ENCODE measurements at places on chromosomes 3 and 15.

DNA sequence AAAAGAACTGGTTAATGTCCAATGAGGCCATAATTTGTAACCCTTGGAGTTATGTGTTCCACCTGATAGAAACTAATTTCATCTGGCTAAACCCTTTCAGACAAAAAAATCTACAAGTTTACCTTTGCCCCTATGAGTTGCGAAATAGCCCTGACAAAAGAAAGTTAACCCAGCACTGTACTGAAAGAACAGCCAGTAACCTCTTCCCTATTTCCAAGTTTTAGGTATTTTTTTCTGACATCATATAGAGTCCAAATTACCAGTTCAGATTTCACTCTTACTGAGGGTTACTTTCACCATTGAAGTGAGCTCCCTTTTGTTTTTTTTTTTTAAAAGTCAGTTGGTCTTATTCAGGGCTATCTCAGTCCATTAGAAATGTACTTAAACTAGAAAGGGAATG is 42.8 kb upstream of the PTPRG start:
- no peak for DNase-seq

GRCh38 chr3:49415931-49416601 is 3.8 kb downstream of the TCTA start:
- DNase-seq, result peak; percentile 87

- DNase-seq, result no peak
Measured at GRCh38 chr3:51398595-51399310, 7.7 kb downstream of the RBM15B start.

DNA sequence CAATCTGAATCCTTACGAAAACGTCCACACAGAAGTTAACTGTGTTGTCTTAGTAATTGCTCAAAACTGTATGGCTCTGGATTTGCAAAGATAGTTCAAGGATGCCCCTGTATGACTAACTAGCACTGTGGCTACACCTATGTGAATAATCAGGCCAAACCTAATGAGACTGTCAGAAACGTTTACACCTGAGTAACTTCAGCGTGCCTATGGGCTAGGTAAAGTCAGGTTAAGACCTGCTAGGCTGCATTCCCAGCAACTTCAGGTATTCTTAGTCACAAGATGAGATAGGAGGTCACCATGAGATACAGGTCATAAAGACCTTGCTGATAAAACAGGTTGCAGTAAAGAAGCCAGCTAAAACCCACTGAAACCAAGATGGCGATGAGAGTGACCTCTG is 87.8 kb upstream of the PLXND1 start:
- DNase-seq, result no peak

DNA sequence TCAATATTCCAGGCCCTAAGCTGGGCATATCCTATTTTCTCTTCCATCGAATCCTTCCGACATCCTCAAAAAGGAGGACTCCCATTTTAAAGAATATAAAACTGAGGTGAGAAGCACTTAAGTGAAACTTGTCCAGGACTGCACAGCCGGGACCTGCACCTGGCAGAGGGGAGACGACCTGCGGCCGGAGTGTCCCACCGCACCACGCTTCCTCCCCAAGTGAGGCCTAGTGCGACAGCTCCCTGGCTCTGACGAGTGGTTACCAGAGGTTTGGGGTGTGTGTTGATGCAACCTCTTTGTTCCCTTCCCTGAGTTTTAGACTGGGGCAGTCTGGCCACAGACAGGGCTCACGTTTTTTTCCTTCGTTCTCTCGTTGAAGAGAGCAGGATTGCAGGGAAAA is 24.9 kb upstream of the ATP2B2 start:
- DNase-seq, result no peak

GRCh38 chr3:42730294-42730693 is 27.7 kb upstream of the HHATL start:
- no peak for DNase-seq

DNA sequence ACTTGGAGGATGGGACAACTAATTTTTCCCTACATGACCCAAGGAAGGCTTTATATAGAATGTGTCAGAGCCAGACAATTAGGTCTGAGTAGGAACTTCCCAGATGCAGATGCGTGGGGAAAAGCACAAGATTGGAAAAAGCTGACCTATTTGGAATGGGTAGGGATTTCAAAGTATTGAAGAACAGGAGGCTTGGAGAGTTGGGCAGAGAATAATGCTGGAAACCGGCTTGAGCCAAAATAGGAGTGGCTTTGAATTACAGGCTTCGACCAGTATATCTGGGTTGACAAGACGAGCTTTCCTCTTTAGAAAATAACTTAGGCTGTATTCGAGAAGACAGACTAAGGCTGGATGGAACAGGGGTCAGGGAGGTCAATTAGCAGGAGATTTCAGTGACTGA is 181.1 kb downstream of the GBE1 start:
- DNase-seq, result no peak

- peak; percentile 34 for DNase-seq
Measured at GRCh38 chr15:64681424-64682024, 93.9 kb downstream of the RBPMS2 start.

GRCh38 chr15:74951006-74951405 is 5.6 kb downstream of the RPP25 start:
- no peak for DNase-seq

DNA sequence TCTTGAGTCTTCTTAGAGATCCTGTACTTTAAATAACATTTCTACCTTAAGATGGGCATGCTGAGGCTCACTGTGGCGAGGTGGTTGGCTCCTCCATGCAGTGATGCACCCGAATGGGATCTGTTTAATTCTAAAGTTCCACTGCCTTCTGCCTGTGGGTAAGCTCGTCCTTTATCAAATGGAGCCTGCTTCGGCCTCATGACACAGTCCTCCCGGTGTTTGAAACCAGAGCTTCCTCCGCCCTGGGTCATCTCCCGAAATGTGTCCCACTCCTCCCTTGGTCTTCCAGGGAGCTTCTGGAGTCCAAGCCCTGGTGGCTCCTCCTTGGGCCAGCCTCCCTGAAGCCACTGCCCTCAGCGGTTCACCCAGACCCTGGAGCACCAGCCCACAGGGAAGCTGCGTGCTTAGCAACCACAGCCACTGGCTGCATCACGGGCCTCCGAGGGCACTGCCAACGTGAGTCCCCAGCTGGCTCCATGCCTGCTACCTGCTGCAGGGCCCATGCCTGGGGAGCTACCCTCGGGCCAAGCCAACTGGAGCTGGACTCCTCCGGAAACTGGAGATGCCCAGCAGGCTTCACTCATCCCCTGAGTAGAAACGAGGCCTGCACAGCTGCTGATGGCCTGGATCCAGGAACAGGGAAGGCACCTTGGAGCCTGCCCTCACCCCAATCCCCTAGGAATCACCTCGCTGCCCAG is 3.3 kb downstream of the RHCG start:
- no peak for DNase-seq

GRCh38 chr3:69961706-69962439 is 37.7 kb upstream of the SAMMSON start:
- DNase-seq, result no peak

GRCh38 chr3:14299767-14300166 is 102.6 kb upstream of the SLC6A6 start:
- DNase-seq, result no peak

DNA sequence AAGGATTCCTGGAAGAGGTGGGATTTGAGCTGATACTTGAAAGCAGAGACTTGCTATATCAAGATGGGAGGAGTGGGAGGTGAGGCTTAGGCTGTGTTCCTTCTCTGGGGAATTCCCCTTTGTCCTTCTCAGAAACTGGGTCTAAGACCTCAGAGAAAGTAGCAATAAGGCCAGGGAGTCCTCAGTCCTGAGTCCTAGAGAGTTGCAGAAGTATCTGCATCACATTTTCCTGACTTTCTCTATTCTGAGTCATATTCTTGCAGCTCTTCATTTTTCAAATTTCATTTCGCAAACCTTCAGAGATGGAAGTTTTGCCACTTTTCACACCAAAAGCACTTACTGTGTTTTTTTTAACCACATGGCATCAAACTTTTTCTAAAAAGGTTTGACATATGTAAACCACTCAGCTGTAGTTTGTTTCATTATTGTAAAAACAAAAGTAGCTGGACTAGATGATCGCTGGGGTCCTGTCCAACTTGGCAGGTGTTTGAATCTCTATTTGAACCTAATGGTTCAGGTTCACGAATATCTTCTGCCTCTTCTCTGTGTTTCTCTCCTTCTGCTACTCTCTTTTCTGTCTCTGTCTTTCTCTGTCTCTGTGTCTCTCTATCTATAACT is 21.3 kb downstream of the COLQ start:
- peak; percentile 3 for DNase-seq

DNA sequence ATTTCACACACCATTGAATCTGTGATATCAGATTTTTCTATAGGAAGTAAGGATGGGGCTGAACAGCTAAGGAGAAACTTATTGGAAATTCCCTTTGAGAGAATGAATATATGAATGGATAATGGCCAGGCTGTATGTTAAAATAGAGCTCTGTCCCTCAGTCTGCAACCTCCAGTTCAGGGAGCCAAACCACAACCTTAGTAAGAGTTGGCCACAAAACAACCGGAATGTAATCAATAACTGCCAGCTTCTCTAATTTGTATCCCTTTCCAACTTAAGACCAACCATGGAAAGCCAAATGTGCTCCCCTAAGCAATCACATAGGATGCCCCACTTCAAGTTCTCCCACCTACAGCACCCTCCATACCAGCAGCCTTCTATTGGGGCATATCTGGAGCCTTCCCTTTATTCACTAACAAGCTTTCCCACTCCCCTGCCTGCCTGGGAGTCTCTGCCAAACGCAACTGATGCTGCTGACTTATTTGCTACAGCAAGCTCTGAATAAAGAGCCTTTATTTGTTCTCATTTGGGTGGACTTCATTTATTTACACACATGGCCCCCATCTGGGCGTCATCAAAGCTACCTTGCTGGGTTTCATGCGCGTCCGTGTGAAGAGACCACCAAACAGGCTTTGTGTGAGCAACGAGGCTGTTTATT is 75.4 kb upstream of the LARS2 start:
- no peak for DNase-seq

DNA sequence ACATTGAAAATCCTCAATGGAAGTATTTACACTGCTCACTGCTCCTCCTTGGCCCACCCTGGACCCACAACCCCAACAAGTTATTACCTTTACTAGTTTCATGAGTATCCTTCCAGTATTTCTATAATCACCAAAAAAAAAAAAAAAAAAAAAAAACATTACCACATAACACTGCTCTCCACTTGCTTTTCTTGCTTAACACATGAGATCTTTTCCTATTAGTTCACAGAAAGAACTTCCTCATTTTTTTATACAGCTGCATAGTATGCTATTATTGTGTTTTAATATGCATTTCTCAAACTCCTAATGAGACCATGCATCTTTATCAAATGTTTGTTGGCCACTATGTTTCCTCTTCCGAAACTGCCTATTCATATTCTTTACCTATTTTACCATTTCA is 14.6 kb downstream of the GABPB1 start:
- no peak for DNase-seq

DNA sequence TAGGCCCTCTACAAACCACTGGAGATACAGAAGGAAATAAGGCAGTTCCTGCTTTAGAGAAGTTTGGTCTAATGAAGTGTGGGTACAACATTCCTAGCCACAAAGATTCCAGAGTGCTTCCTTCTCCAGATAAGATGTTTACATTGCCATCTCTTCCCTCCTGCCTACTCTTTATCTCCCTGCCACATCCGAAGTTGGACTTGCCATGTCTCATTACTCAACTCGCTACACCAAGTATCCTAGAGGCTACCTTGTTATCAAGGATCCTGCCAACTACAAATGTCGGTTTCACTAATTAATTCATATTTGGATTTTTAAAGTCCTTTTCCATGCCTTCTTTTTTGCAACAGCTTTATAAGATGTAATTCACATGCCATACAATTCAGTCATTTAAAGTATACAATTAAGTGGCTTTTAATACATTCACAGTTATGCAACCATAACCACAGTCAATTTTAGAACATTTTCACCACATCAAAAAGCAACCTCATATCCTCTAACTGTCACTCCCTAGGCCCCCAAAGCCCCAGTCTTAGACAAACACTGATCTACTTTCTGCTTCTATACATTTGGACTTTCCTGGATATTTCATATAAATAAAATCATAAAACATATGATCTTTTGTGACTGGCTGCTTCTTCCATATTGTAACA is 53.7 kb upstream of the CSTA start:
- peak; percentile 63 for DNase-seq

DNA sequence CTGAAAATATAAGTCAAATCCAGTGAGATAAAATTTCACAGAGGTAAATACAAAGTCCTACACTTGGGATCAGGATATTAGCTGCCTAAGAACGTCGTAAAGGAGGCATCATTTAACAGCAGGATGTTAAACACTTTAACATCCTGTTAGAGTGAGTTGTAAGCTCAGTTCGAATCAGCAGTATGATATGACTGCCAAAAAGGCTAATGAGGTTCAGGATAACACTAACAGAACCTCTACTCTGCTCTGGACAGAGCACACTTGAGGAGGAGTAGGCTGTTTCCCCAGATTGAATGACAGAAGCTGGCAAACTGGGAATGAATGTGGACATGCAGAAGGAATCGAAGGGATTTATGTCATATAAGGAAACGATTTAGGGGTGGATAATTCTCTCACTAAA is 227.1 kb upstream of the CD96 start:
- DNase-seq, result no peak

DNA sequence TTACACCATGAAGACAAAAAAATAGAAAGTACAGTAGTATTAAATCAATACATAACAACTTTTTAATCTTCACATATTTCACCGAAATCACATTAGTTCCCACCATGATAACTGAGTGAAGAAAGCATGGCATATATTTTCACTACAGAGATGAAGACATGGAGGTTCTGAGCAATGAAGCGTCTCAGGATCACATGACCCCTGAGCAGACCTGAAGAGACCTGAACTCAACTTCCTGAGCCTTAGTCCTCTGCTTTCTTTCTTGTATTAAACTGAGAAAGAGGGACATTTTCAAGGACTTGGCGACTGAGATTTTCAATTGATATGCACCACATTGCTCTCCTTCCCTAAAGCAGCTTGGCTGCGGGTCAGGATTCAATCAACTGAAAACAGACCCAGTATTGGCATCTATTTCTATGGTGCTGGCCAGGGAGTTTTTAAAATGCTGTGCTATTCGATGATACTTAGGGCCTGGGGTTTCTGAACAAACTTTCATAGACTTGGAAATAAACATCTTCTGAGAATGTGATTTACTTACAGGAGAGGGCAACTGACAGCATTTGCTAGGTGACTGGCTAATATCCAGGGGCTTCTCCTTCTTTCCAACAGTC is 165.1 kb downstream of the LSAMP start:
- DNase-seq, result no peak

Measured in CD4-positive, alpha-beta T cell treated with Interleukin-17A for 1 hour (primary cell).